ENCODE measurements at places on chromosomes 6 and 20.
A peak's percentile ranks its signal among the peaks of the same experiment; 100 is the strongest.

GRCh38 chr20:30610751-30611150, 646.7 kb upstream of the DEFB115 start:
- DNase-seq, result no peak

DNA sequence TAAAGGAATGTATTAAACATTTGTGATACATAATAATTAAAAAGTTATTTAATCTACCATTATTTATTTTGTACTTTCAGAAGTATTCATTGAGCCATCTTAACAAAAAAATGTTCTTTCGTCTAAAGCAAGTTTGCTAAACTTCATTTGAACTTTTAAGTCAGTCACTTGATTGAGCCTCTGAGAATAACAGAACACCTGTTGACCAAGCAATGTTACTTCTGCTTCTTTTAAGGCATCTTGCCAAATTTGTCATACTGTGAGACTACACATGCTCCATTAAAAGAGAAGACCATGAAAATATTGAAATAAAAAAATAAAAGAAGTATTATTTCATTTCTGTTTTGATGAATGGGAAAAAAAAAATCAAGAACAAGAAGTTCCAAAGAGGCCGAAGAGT, 141.8 kb upstream of the BMP5 start:
- DNase-seq, result no peak

DNA sequence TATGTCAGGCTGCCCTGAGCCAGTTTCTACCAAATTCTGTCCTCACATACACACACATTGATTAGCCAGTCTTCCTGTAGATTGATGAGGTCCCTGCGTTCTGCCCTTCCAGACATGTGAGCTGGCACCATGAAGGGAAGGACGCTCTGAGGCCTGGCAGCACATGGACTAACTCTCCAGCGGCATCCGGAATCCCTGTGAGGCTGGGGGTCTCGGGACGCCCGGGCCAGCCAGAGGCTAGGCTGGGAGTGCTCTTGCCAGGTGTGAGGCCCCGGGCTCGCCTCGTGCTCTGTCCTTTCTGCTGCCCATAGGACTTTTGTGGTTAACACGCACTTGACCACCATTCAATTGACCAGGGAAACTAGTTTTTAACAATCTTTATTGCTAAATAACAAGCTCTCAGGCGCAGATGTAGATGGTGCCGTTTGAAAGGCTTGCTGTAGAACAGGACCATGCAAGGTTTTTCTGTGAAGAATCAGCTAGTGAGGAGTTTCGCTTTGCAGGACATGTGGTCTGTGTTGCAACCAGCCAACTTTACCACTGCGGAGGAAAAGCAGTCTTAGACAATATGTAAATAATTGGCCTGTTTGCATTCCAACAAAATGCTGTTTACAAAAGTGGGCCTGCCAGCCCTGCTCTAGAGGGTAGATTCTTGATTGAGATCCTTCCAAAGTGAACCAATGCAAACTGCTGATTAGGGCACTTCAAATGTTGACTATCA, 29.3 kb downstream of the FOXF2 start:
- DNase-seq, result no peak

- DNase-seq, result no peak
Measured at GRCh38 chr6:34350137-34350933, 42.1 kb downstream of the NUDT3 start.

DNA sequence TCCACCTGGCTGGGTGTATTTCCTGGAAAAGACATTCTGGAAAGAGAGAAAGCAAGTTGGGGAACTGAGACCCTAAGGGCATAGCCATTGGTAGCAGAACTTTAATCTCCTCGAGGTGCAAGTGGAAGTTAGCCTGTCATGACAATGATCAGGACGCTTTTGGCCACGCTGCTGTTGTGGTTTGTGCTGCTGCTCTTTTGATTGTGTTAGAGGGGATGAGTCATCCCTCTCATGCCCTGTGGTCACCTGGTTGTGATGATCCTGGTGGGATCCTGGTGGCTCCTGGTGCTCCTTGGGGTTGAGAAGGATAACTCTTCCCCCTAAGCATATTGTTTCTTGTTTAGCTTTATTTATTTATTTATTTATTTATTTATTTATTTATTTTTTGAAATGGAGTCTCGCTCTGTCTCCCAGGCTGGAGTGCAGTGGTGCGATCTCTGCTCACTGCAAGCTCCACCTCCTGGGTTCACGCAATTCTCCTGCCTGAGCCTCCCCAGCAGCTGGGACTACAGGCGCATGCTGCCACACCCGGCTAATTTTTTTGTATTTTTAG, 350.3 kb downstream of the KIF16B start:
- DNase-seq, result no peak

- no peak for DNase-seq
Measured at GRCh38 chr6:63904650-63905248, 269.1 kb downstream of the PHF3 start.

DNA sequence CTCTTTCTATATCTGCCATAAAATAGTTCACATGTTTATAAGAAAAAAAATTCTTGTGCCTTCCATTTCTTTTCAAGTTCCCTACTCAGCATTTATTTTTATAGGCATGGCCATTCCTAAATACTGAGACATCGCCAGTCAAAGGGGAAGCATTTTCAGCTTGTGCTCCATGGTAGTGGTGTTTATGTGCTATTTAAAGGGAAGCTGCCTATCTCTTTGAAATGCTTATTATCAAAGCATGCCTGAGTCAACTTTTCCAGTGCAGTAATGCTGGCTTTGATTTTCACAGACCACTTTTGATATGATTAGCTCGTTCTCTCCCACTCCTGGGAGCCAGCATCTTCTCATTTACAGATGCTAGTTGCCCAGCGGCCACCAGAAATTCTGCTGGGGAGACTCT, 124.1 kb upstream of the RIN2 start:
- no peak for DNase-seq

DNA sequence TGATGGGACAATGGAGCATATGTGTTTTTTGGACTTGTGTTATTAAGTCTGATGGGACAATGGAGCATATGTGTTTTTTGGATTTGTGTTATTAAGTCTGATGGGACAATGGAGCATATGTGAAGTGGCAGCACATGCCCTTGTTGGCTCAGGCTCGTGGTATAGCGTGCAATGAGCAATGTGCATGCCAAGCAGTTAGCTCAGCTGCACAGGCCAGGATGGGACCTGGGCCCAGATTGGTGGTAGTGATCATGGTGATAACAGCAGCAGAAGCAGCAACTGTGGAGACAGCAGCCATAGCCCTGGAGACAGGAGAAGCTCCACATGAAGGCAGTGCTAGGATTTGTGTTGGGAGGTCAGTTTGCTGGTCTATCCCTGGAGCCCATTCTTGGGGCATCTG, 61.1 kb downstream of the IL20RA start:
- no peak for DNase-seq

DNA sequence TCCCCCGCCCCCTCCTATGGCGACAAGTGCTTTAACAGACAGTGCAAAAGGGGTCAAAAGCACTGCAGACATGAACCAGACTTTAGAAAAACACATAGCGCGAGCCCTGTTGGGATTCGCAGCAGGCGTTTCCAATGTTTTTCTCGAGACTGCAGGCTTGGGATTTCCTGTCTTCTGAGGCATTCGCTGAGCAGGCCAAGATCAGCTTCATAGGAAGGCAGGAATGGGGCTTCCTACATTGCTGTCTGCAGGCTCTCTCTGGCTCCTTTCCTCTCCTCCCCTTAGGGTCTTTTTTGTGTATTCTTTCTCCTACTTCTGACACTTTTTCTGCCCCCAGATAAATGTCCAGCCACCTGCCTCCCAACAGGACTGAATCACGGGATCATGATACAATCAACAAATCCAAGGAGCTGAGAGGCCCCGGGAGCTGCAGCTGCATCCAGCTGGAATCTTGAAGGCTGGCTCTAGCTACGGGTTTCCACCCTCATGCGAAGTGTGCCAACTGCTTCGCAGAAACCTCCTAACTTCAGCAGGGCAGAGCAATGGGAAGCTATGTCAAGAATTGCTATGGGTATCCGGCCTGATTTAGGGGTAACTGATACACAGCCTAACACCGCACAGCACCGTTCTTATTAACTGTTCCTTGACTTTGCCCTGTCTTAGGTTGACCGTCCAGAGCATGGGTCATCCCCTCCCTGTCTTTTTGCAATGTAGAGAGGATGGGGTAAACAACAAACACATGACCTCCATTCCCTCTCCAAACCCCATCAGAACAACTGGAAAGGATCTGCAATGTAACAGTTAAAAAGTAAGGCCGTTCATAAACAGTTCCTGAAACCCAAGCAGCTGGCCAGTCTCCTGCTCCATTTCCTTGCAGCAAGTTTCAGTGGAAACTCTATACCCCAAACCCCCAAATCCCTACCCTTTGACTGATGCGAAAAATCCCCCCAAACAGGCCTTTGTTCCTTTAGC, 31.5 kb downstream of the SNX5 start:
- no peak for DNase-seq

- peak; percentile 39 for DNase-seq
Measured at GRCh38 chr6:31815025-31815838, at the start of the genes HSPA1A and HSPA1L. Gene HSPA1A (plus strand): TSS chr6:31815543. CDS start chr6:31815757, 214 bp downstream. Gene HSPA1L (minus strand): TSS chr6:31815283. CDS start chr6:31811972, 3,311 bp downstream.

DNA sequence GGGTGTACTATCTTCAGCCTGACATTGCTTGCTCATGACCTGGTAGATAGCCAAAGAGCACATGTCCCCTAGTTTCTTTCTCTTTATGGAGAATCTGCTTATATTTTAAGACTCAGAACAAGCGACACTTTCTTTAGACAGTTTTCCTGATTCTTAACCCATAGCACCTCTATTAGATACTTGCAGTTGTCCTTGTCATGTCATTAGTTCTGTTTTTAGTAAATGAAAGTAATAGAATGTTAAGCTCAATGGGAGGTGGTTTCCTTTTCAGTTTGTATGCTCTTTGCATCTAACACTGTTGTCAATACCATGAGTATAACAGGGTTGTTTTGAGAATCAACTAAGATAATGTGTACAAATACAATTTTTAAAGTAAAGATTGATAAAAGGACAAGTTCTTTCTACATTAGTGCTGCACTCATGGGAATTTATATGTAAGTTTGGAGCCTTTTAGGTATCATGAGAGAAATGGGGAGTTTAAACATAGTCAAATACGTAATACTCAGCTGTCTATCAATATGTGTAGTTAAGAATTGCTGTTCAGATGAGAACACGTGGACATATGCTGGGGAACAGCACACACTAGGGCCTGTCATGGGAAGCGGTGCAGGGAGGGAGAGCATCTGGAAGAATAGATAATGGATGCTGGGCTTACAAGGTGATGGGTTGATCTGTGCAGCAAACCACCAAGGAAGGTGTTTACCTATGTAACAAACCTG, 124.3 kb downstream of the GRM1 start:
- no peak for DNase-seq

GRCh38 chr20:16707674-16708073, 22.2 kb upstream of the SNRPB2 start:
- DNase-seq, result no peak

DNA sequence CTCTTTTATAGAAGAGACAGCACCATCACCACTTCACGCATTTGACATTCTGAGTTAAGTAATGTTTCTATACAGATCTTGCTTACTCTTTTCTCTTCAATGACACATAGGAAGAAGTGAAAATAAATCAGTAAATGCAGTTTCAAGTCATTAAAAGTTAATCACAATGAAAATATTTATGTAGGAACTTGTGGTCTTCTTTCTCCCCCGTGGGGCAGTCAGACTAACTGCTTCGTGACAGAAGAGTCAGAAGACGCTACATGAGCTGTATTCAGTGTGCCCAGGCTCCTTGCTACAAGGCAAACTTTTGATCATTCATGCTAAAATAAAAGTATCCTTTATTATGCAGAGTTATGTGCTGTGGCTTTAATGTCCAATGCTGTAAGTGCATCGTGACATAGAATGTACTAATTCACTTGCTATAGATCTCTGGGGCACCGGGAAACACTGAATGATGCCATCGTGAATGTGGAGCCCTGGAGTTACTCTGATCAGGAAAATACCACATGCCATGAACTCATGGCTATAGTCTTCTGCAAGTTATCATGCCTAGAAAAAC, 117.8 kb upstream of the TRAF3IP2 start:
- DNase-seq, result no peak

DNA sequence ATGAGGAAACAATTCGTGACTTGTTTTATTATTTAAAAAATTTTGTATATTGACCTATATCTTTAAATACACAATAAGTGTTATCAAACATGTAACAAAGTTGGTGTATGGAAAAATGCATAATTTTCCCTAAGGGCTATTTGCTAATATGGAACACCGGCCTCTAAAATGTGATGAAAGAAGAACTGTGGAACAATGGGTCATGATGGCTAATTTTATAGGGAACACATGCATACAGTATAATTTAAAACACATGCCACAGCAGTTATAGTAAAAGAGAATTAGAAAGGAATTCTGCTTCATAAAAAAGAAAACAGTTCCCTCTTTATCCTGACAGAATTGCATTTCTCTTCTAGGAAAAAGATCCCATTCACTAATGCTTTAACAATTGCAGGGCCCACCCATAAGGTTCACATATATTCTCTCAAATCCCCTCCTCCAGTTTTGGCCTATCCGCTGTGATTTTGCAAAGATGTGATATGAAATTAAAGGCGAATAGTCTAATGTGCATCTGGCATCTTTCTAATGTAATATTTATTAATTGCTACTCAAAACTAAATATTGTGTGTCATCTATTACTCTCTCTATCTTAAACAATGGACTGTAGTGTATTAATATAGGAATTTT, 628.1 kb upstream of the CITED2 start:
- no peak for DNase-seq

DNA sequence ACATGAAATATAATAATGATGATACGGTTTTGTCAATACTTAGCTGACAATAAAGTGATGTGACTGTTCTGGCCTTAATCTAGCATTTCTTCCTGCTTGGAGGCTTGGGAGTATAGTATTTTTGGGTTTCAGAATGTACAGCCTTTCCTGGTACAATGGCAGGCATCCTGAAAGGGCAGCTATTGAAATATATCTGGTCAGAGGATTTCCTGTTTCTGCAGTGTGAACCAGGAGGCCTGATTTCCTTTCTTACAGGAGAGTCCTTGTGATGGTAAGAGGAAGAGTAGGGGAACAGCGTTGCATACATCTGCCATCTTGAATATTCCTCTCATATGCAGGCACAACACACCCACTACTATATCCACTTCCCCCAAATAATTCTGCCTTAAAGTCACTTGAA, 93.7 kb downstream of the MYO6 start:
- DNase-seq, result no peak

DNA sequence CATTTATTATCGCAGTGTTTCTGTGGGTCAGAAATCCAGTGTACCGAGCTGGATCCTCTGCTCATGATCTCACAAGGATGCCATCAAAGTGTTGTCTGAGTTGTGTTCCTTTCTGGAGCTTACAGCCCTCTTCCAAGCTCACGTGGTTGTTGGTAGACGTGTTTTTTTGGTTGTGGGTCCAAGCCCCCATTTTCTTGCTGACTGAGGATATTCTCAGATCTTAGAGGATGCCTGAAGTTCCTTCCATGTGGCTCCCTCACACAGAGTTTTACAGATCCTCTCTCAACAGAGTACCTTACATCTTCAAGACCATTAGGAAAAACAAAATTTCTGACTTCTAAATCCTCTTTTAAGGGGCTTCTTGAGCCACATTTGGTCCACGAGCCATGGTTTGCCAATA, 78.1 kb downstream of the TINAG start:
- no peak for DNase-seq

DNA sequence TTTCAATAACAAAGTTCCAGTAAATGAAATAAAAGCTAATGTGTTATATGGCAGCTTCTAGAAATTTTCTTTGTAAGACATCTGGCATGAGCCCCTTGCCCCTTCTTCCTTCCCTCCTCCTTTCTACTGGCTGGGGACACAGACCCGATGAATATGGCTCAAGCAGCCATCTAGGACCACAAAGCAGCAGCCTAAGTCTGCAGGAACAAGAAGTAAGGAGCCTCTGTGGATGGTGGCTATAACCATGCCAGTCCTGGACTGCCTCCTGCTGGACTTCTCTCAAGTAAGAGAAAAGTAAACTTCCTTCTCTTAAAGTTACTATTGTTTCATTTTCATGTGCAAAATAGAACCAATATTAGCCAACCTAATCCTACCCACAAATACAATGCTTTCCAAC, 114.9 kb upstream of the DST start:
- no peak for DNase-seq

Measured in effector CD4-positive, alpha-beta T cell (primary cell).